Activated CD4-positive, CD25-positive, alpha-beta regulatory T cell (primary cell): ENCODE measurements at places on chromosomes 12 and 14.

DNA sequence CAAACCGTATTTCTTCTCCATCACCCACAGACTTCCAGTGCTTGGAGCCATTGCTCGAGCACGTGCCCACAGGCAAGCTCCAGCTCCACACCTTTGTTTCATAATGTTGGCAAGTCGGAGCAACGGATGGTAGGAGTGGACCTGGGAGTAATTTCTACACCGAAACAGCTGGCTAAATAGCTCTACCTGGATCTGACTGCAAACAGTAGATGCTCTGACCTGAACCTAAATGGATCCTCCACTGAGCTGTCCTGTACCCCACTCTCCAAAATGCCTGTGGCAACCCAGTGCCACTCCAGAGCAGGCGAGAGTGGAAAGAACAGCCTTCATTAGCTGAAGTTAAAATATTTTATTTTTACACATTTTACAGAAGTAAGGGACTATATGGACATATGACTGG, 108.7 kb downstream of the BMP4 start:
- DNase-seq: no peak

GRCh38 chr12:132715874-132716273, 5.2 kb downstream of the PGAM5 start:
- no peak for DNase-seq

DNA sequence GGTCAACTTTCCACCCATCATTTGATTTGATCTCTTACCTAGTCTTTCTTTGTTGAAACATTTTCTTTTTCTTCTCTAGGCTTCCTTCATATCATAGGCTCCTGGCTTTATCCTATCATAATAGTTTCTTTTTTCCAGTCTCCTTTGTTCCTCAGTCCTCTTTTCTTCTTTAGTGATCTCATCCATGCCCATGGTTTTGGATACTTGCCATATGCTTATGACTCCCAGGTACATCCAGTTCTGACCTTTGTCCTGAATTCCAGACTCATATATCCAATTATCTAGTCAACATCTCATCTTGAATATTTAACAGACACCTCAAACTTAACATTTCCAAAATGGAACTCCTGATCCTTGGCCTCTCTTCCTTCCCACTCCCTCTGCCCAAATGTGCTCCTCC, 36.1 kb upstream of the KRAS start:
- no peak for DNase-seq

DNA sequence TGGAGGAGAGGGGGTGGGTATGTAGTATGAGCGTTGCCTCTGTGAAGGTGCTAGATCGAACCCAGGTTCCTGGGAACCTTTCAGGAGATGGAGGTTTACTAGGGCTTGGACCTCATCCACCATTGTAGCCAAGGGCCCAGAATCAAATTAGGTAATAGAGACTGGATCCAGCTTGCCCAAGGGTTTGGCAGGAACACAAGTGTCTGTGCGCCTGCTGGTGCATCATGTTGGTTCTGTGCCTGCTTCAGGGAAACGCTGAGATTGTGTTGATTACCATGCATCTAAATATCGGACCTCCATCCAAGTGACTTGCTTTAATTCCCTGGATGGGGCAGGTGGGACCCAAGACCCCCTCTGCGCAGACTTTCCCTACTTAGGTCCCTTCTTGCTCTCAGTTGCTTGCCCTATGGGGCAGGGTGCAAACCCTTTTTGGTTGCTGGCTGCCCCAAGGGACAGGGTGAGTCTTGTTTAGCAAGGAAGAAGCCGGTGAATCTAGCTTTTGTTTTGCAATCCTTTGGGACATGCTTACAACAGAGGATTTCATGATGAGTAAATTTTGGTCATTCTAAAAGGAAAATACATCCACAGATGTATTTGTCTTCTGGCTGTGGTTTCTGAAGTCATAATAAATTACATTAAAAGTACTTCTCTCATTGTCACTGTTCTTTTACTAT, 189.8 kb upstream of the PRICKLE1 start:
- DNase-seq: no peak

DNA sequence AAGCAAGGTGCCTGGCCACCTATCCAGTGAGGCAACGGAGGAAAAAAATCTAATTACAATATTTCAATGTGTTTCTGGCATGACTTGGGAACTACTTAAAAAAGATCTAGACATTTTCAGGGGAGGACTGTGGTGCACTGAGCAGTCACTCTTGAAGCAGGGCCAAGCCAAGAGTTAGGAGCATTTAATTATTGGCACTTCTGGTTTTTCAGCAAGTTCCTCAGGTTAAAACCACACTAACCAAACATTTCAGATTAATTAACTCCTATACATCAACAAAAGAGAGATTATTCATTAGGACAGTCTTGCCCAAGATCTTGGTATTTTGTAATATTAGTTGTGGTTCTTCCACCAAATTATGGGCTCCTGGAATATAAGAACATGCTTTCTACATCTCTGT, 25.6 kb downstream of the PRKAB1 start:
- no peak for DNase-seq

GRCh38 chr12:77847060-77847541, 16.4 kb downstream of the NAV3 start:
- no peak for DNase-seq

DNA sequence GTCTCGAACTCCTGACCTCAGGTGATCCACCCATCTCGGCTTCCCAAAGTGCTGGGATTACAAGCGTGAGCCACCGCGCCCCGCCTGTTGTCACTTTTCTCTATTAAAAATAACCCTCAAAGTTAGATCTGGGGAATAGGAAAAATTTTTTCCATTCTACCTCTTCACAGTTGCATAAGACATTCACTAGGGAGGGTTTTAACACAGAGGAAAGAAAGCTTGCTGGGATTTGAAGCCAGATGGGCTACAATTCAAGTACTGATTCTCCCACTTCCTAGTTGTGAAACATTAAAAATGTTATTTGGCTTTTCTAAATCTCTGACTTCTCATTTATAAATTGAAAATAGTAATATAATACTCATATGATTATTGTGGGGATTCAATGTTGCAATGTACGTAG, 23.3 kb upstream of the SLC15A5 start:
- DNase-seq: no peak

DNA sequence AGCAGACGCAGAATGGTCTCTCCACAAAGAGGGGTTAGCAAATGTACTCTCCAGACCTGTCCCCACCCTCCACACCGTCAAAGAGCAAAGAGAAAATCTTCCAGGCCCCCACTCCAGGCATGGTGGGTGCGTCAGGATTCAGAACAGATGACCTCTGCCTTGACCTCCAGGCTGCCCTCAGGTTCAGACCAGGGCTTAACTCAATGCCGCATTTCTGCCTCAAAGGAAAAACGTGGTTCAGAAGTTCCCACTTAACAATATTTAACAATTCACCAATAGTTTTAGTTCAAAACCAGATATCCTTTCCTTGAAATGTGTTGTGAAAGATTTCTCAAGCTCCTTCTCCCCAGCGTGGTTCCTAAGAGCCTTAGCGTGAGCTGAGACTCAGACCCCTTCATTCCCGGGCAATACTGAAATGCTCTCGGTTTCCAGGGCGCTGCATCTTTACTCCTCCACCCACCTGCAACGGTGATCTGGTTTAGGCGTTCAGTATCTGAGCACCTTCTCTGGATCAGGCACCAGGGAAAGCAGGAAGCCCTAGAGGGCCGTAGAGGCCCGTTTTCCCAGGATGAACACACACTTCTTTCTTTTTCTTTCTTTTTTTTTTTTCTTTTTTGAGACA, 22.9 kb downstream of the HSP90AA1 start:
- DNase-seq: no peak

GRCh38 chr12:90460681-90461080, 494.3 kb downstream of the CCER1 start:
- no peak for DNase-seq

DNA sequence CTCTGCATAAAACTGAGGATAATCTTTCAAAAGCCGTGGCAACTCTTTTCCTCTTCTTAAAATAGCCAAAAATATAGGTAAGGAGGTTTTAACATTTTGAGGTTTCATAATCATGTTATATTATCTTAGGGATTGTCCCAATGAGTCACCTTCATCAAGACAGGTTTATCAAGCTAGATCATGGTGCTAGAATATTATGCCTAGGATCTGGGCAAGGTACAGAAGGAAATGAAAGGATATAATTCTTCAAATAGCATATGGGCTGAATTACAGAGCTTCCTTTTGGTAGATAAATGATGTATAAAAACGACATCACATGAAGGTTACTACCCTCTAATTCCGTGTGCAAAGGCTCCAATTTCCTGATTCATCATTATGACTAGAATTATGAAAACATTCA, 28.6 kb upstream of the TBC1D15 start:
- no peak for DNase-seq

DNA sequence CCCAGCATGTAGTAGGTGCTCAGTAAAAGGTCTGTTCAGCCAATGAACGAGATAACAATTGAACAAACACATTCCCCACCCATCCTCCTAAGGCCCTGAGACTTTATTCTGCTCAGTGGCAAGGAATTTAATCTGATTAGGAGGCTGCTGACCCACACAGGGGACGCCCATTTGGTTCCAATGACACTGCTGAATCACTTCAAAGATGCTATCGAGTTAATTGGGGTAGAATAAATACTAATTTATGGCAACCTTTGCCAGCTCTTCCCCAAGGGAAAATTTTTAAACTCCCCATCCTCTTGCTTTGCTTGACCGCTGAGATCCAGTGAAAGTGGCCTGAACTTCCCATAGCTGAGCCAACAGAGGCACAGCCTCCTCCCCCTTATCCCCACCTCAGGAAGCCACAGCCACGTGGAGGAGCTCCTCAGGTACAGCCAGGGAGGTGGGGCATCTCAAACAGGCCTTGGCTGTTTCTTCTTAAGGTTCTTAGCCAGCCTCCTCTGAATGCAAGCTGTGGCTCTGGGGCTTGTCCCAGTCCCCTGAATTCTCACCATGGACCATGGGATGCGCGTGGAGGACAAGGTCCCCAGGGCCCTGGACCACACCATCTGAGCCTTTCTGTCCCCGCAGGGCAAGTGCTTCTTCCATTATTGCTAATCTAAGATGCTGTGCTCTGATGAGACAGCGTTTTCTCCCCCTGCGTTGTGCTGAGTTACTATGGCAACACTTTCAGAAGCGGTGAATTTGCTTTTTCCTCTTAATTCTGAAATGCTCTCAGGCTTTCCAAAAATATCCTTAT, 26.7 kb downstream of the C14orf132 start:
- DNase-seq: no peak

DNA sequence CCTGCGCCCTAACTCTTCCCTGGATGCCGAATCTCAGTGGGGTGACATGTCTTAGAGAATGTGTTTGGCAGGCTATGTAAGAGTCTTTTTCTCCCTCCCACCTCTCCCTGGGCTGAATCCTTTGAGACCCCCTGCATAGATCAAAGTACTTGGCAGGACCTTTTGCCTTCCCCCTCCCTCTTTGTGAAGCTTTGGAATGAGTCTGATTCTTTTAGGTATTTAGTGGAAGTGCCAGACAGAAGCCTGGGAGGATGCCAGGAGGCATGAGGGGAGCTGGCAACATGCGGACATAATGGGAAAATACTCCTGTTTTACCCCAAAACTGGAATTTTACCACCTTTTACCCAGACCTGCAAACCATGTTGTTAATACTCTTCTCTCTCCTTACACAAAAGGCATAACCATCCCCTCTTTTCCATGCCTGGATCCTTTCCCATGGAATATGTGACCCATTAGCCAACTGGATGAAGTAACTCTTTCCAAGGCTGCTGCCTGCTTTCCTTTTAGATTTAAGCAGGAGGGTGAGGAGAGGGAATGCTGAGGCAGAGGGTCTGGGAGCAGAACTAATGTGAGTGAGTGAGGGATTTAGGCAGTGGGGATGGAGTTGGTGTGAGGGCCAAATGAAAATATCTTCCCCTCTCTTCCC, 41.7 kb downstream of the TTLL5 start:
- DNase-seq: no peak

- DNase-seq: no peak
Measured at GRCh38 chr14:95355422-95355821, 35.7 kb upstream of the CLMN start.

- no peak for DNase-seq
Measured at GRCh38 chr12:75505706-75506312, 5.6 kb downstream of the KRR1 start.

DNA sequence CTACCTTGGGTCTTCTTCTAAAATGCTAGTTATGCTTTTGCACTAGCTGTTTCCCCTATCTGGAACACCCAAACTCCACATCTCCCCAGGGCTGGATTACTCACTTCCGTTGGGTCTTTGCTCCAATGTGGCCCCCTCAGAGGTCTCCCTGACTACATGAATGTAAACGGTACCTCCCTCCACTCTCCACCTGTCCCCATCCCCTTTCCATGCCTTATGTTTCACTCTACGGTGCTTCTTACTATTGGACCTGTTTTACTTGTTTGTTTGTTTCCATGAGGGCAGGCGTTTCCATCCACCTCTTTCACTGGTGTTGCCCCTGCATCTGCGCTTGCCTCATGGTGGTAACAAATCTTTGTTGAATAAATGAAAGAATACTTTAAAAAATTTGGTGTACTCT, 256.4 kb downstream of the SNAPC1 start:
- no peak for DNase-seq

DNA sequence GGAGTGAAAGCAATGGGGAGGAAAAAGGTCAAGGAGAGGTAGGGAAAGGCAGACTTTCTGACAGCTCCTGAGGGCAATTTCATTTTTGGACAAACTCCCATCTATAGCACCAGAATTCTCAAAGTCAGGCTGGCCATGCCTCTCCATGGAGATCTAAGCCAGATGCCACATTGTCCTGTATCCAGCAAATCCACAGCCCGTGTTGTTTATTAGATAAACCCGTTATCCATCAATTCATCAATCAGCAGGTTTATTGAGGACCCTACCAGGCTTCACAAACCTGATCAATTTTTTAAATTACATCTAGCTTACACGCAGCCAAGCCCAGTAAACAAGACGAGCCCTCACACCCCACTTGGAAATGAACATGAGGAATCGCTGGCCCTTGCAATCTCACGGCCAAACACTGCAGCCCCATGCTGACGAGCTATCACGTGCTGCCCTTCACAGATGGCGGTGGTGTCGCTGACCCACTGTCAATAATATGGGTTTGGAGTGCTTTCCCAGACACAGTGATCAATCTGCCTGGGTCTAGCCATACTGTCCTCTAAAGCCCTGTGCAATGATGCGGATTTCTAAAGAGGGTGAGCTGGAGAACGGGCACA, 332.9 kb downstream of the DPF3 start:
- no peak for DNase-seq

DNA sequence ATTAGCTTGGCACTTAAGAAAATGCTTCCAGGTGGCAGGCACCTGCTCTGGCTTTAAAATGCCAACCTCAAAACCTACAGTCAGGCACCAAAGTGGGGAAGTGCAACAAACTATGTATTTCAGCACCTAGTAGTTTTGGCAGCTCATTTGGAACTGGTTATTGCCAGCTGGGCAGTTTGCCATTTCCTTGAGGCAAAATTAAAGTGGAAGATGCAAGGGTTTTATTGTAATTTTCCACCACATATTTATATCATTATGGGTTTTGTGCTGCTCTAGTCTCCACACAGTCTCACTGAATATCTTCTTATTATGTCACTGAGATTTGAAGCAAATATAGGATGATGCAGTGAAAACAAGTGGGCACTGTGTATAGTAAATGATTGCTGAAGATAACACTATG, 117.0 kb downstream of the PRKD1 start:
- DNase-seq: no peak

DNA sequence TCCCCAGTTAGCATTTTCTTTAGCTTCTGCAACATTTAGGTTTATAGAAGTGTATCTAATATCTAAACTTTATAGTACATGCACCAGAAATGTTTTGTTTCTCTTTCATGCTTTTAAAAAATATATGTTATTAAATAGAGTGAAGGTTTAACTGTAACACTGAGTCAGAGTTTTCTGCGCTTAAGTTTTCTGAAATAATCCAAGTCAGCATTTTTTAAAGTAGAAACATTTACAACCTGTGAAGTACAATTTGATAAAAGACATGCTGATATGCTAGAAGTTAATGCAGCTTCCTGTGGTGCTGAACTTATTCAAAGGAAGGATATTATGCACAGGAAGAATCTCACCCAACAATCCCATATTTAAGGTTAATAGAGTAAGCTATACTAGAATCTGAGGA, 1096.8 kb downstream of the LRFN5 start:
- no peak for DNase-seq
